Stomach (tissue), 19 donors: ENCODE measurements at places on chromosomes 3 and 15.

GRCh38 chr15:40061212-40061901 is 22.4 kb upstream of the SRP14 start:
- DNase-seq = no peak

DNA sequence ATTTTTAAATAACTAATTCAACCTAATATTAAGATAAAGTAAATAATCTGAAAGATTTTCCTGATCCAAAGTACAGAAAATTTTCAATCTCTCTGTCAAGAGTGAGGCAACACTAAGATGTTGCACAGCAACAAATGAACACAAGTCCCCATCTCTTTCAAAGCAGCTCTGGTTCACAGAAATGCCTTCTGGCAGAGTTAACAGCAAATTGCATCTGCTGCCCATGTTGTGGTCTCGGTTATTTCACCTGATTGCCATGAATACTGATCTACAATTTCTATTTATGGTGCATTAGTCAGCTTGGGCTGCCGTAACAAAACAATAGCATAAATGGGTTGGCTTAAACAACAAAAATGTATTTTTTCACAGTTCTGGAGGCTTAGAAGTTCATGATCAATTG is 167.3 kb downstream of the BCHE start:
- DNase-seq = peak; percentile 26

- DNase-seq = no peak
Measured at GRCh38 chr3:63365671-63366070, 87.6 kb downstream of the SYNPR start.

- DNase-seq = peak; percentile 81
Measured at GRCh38 chr3:48651771-48652170, 10.9 kb downstream of the CELSR3 start.

DNA sequence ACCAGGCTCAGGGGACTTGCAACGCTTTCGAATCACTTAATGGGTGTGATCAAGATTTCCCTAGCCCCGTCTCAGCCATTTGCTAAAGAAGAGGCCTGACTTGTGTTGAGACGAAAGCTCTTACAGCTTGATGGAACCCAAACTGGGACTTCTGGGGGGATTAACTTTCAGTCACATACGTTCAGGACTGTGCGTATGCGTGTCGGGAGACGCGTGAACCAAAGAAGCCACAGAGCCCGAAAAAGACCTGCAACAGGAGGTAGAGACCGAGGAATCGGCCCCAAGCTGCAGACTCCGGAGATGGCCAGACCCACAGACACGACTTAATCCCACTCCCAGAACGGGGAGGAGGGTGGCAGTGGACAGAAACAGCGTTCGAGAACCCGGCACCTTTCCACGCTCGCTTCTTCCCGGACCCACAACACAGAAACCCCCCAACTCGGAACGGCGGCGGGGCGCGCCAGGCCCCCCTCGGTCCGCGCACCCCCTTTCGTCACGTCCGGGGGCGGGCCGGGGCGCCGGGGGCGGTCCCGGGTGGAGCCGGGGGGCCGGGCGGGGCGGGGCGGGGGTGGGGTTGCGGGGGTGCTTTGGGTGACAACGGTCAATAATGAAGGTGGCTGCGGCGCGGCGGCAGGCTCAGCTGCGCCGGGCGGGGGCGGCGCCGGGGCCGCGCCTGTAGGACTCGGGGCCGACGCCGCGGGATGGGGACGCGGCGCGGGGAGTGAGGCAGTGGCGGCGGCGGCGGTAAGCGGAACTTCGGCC is at the start of gene ATP11B:
ATP11B (plus strand) TSS at position 604 of the 762 bp plus-strand sequence. CDS start 256 bp downstream, outside the sequence.
- peak; percentile 91 for DNase-seq

DNA sequence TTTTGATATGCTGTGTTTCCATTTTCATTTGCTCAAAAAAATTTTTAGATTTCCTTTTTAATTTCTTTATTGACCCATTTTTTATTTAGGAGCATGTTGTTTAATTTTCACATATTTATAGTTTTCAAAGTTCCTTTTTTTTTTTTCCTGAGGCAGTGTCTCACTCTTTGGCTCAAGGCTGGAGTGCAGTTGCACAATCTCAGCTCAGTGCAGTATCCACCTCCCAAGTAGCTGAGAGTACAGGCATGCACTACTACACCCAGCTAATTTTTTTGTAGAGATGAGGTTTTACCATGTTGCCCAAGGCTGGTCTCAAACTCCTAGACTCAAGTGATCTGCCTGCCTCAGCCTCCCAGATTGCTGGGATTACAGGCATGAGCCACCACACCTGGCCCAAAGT is 36.2 kb downstream of the PFN2 start:
- no peak for DNase-seq

DNA sequence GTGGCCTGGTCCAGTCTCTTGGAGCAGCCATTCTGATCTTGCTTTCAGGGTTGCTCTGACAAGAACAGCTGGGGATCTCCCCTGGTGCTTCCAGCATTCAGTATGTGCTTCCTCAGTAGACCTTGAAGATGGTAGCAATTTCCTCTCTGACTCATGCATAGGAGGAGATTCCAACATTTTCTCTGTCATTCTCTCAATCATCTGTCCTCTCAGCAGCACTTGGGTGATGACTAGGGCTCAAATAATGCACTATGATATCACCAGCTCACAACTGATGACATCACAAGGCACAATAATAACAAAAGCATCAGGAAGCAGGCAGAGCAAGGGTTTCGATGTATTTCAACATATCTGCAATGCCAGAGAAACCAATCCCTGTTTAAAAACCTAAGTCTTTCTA is 52.7 kb downstream of the NFKBIZ start:
- DNase-seq = no peak

DNA sequence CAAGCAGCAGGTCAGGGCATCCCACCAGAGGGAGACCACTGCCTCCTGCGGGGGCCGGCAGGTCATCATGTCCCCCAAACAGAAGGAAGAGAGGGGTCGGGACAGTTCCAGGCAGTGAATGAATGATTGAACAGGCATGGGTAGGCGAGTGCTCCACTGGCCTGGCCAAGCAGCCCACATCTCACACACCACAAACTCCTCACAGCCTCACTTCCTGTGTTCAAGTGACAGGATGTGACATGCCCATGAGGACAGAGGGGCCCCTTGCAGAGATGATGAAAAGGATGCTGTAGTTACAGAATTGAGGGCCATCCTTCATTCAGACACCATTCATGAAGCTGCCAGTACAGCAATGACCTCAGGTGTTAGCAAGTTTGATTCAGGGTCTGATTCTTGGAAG is 3.7 kb downstream of the IQSEC1 start:
- DNase-seq = peak; percentile 60

GRCh38 chr3:57227204-57227929 is at the start of gene APPL1:
Gene APPL1, plus strand, starts transcription at chr3:57227729. Its CDS starts 155 bp downstream, at chr3:57227884.
- DNase-seq = peak; percentile 94

GRCh38 chr3:184783319-184783718 is 28.6 kb upstream of the VPS8 start:
- DNase-seq = no peak

GRCh38 chr3:148036331-148036876 is 627.2 kb downstream of the ZIC1 start:
- DNase-seq = peak; percentile 7

- DNase-seq = no peak
Measured at GRCh38 chr3:94996743-94997142, 933.9 kb downstream of the NSUN3 start.

DNA sequence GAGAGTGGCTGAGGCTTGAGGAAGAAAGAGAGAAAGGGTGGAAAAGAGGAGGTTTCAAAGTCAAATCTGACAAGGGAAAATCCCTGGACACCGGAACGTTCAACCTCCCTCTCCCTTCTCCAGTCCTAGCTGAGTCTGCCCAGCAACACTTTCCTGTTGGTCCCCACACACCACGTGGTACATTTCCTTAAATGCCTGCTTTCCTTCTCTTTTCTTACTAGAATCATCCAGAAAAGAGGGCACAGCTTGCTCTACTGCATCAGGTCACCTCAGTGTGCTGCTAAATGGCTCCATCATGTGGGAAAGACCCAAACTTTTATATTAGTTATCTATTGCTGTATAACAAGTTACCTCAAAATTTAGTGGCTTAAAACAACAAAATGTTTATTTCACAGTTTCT is 181.2 kb downstream of the NECTIN3 start:
- no peak for DNase-seq

DNA sequence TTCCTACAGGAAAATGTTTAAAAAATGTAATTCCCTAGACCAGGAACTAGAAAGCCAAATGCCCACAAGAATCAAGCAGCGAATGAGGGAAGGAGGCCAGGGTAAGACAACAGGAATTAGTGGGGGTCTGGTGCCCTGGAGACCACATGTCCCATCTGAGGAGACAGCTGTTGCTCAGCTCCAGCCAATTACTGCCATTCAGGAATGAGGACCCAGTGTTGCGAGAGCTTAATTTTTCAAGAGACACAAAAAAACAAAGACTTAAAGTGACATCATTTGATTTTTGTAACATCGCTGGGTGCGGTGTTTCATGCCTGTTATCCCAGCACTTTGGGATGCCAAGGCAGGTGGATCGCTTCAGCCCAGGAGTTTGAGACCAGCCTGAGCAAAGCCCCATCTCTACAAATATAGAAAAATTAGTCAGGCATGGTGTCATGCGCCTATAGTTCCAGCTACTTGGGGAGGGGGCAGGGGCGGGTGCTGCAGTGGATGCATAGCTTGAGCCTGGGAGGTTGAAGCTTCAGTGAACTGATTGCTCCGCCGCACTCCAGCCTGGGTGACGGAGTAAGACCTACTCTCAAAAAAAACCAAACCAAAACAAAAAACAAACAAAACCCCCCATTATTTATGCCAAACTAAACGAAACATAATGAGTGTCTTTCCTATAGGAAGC is 52.8 kb upstream of the LRIG1 start:
- no peak for DNase-seq

GRCh38 chr3:31550452-31551251 is 17.9 kb downstream of the STT3B start:
- no peak for DNase-seq

- no peak for DNase-seq
Measured at GRCh38 chr3:136802481-136802996, 16.4 kb upstream of the SLC35G2 start.

DNA sequence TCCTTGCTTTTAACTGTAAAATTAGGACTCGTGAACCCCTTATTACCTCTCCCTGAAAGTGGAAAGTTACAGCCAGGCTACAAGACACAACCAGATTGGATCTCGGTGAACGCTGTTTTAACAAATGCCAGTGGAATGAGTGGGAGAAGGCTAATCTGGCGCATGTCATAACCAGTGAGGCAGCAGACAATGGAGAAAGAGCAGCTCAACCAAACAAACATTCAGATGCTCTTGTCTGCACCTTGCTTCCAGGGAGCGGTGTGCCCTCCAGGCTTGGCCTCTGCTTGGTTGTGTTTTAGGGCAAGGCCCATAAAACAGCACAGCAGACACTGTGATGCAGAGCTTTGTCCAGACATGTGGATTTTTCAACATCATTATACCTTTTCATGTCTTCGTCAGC is 45.9 kb upstream of the ATP1B3 start:
- no peak for DNase-seq

GRCh38 chr3:17642474-17642873 is 100.0 kb downstream of the TBC1D5 start:
- no peak for DNase-seq

GRCh38 chr15:36884518-36884875 is 215.9 kb downstream of the MEIS2 start:
- DNase-seq = peak; percentile 13

DNA sequence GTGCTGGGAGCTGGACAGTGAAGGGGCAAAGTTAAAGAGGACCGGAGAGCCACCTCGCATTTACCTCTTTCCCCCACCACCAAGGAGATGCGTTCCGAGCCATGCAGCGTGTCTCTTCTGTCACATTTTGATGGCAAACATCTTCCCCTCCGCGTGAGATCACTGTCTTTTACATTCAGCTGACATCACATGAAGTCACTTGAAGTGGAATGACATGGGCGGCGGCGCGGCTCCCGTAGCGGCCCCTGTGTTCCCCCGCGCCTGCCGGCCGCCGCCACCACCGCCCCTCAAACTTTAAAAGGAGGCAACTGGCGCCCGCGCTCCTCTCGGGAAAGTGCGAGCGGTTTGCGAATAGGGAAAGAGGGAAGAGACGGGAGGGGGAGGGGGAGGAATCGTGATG is at the start of gene FEZF2:
FEZF2 (minus strand) TSS at position 336 of the 400 bp plus-strand sequence. CDS start 682 bp downstream, outside the sequence.
- no peak for DNase-seq

- no peak for DNase-seq
Measured at GRCh38 chr3:109178708-109179107, 42.2 kb downstream of the C3orf85 start.

DNA sequence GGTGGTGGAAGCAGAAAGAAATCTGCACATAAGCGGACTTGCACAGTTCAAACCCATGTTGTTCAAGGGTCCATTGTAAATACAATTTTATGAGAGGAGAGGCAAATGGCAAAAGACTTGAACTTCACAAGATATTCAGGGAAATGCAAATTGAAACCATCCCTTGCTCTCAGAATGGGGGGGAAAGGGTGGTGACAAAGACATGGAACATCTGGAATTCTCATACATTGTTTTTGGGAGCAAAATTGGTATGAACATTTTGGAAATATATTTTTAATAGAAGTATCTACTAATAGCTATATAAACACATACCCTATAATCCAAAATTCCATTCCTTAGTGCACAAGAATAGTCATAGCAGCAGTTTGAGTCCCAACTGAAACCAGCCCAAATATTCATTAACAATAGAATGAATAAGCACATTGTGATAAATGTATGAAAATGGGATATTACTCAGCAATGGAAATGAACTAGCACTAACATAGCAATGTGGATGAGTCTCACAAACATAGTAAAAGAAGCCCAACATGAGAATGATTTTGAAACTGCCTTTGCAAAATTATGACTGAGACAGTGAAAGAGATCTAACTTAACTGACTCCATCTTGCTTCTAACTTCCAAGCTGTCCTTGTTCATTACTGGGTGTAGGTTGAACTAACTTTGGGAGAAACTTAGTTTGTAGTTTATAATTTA is 77.2 kb downstream of the CD200R1L start:
- DNase-seq = no peak

DNA sequence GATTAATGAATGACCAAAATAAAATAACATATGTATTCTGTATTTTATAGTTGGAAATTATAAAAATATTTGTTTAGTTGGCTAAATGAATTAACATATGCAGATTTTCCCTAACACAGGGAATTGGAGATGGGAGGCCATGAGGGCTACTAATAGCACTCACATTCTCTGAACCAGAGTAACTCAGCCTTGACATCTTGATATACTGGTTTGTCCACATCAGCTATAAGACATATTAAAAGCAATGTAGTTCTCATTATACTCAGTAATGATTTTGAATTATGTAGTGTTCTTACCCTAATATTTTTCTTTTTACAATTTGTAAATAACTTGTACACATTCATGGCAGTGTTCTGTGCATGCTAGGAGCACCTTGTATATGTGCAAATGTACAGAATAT is 255.9 kb downstream of the EPHA6 start:
- no peak for DNase-seq

DNA sequence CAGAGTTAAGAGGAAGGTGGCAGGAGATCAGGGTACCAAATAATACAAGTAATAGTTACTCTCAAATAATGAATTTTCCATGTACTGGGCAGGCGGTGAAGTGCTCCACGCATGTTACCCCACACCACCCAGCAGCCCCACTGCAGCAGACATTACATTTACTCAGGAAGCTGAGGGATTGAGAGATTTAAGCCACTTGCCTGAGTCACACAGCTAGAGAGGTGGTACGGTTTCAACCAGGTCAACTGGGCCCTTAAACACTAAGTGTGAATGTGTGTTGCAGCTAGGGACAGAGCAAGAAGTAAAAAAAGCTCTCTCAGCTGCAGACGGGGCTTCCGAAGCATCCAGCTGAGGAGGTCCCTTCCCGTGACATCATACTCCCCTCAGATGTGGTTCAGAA is 91.3 kb downstream of the PRICKLE2 start:
- DNase-seq = no peak
